Heart right ventricle (tissue), 16 donors: ENCODE measurements at places on chromosomes 13 and 19.

GRCh38 chr19:30388327-30388726, 16.1 kb downstream of the ZNF536 start:
- DNase-seq, result no peak
- H3K4me1 ChIP-seq, result peaks cover 13% of the 10 kb centered on the region
- no peaks in the 10 kb centered on the region for H3K36me3 ChIP-seq
- H3K27me3 ChIP-seq, result peaks cover 12% of the 10 kb centered on the region
- H3K4me3 ChIP-seq, result no peak overlapping the region

- H3K4me1 ChIP-seq, result peaks cover 45% of the 10 kb centered on the region
- no peak for DNase-seq
- no peaks in the 10 kb centered on the region for H3K36me3 ChIP-seq
- H3K27me3 ChIP-seq, result no peaks in the 10 kb centered on the region
These were observed 45.3 kb downstream of the NFIC start for GRCh38 chr19:3411636-3412035.

GRCh38 chr13:98803111-98803561, 50.7 kb upstream of the SLC15A1 start:
- peaks cover 78% of the 10 kb centered on the region for H3K36me3 ChIP-seq
- no peak overlapping the region for H3K27ac ChIP-seq
- H3K4me3 ChIP-seq, result no peak overlapping the region
- DNase-seq, result no peak
- H3K27me3 ChIP-seq, result no peaks in the 10 kb centered on the region

- no peak overlapping the region for H3K27ac ChIP-seq
- peak; percentile 73 for DNase-seq
- no peaks in the 10 kb centered on the region for H3K36me3 ChIP-seq
These were observed 2.2 kb downstream of the TJP3 start for GRCh38 chr19:3710265-3710812.

DNA sequence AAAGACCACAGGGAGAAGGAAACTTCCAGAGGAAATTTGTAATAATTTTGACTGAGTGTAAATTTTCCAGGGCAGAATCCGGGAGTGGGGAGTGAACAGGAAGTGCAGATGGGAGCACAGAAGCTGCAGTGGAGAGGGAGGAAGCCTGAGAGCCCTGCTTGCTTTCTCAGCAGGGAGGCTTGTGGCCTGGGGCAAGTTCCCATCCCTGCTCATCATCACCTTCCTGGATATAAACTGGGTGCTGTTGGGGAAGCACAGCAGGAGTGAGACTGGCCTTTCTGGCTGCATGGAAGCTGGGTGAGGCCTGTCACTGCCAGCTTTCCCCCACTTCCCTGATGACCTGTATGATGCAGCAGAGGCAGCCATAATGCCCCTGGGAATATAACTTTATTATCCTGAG, 532.9 kb downstream of the SLITRK6 start:
- H3K27me3 ChIP-seq, result no peaks in the 10 kb centered on the region
- no peak overlapping the region for H3K27ac ChIP-seq
- H3K4me1 ChIP-seq, result no peaks in the 10 kb centered on the region
- DNase-seq, result no peak
- no peaks in the 10 kb centered on the region for H3K36me3 ChIP-seq
- H3K4me3 ChIP-seq, result no peak overlapping the region

DNA sequence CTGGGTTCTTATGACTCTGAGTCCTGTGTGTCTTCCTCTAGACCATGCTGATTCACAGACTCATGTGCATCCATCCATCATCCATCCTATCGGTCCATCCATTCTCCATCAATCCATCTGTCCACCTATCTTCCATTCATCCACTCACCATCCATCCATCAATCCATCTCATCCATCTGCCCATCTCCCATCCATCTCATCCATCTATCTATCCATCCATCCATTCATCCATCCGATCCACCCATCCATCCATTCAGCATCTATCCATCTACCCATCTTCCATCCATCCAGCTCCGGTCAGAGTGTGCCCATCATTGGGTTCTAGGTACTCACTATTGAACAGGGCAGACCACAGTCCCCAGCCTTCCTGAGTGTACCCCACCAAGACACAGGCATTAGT, 75.6 kb downstream of the SLC7A1 start:
- DNase-seq, result no peak
- no peak overlapping the region for H3K4me3 ChIP-seq
- peaks cover 13% of the 10 kb centered on the region for H3K4me1 ChIP-seq
- H3K36me3 ChIP-seq, result no peaks in the 10 kb centered on the region
- no peaks in the 10 kb centered on the region for H3K27me3 ChIP-seq

GRCh38 chr13:36979361-36980050, 19.6 kb downstream of the ALG5 start:
- H3K4me1 ChIP-seq, result no peaks in the 10 kb centered on the region
- no peak overlapping the region for H3K4me3 ChIP-seq
- no peak overlapping the region for H3K27ac ChIP-seq
- DNase-seq, result no peak

DNA sequence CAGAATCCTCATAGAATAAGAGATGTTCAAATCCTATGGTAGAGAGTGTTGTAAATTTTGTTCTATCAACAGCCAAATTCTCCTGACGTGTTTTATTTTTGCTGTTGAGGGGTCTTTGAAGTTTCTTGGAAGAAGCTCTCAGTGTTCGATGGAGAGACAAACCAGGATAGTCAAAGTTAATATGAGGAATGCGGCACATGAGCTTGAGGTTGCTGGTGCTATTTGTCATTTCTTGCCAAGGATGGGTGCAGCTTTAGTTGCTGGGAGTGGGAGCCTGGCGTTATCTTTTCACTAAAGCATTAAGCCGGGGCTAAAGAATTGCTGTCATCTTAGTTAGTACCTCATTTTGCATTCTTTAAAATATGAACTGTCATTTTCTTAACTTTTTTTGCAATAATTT, 239.9 kb upstream of the CSNK1A1L start:
- no peak for DNase-seq
- H3K27me3 ChIP-seq, result no peaks in the 10 kb centered on the region
- no peak overlapping the region for H3K4me3 ChIP-seq
- no peak overlapping the region for H3K27ac ChIP-seq
- no peaks in the 10 kb centered on the region for H3K4me1 ChIP-seq

GRCh38 chr19:5594521-5594950, 26.8 kb upstream of the TINCR start:
- H3K4me1 ChIP-seq, result no peaks in the 10 kb centered on the region
- H3K4me3 ChIP-seq, result no peak overlapping the region
- H3K27me3 ChIP-seq, result no peaks in the 10 kb centered on the region
- H3K36me3 ChIP-seq, result peaks cover 100% of the 10 kb centered on the region
- DNase-seq, result no peak

GRCh38 chr13:48018637-48019036, 17.6 kb upstream of the SUCLA2 start:
- no peak for DNase-seq
- no peaks in the 10 kb centered on the region for H3K27me3 ChIP-seq
- no peaks in the 10 kb centered on the region for H3K4me1 ChIP-seq
- H3K27ac ChIP-seq, result no peak overlapping the region
- H3K4me3 ChIP-seq, result no peak overlapping the region

DNA sequence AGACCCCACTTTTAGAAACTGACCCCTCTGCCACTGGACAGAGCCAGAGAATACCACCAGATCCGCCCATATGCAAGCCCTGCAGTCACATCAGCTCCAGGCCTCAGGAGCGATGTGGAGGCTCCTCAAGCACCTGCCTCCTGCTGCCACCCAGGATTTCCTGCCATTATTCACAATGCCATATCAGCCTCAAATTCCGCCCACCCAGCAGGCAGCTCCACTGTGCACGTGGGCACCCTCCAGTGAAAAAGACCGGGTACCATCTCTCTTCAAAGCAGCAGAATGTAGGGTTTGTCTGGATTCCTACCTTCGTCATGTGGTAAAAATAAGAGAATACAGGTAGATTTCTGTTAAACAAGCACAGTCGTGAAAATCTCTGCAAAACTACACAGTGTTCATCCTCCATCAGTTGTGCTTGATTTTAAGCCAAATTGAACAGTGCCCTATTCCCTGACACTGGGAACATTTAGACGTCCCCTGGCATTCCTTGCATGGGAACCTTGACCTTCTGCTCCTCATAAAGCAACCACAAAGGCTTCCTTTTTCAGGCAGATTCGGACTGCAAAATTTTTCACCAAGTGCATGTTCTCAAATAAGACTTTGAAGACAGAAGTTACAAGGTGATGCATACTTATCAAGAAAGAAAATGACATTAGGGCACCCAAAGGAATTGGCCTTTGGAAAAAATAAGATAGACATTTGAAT, 56.4 kb downstream of the FAM124A start:
- no peaks in the 10 kb centered on the region for H3K36me3 ChIP-seq
- peaks cover 21% of the 10 kb centered on the region for H3K4me1 ChIP-seq
- H3K27me3 ChIP-seq, result no peaks in the 10 kb centered on the region
- no peak for DNase-seq
- no peak overlapping the region for H3K4me3 ChIP-seq

- H3K4me1 ChIP-seq, result peaks cover 12% of the 10 kb centered on the region
- peak overlapping the region; percentile 99 for H3K4me3 ChIP-seq
- peaks cover 37% of the 10 kb centered on the region for H3K36me3 ChIP-seq
- H3K27me3 ChIP-seq, result no peaks in the 10 kb centered on the region
These were observed 530 bp downstream of the MAU2 start for GRCh38 chr19:19321141-19321577.

GRCh38 chr13:24284889-24285565, 24.4 kb upstream of the C1QTNF9 start:
- peaks cover 65% of the 10 kb centered on the region for H3K36me3 ChIP-seq
- no peak for DNase-seq
- no peaks in the 10 kb centered on the region for H3K27me3 ChIP-seq
- peaks cover 13% of the 10 kb centered on the region for H3K4me1 ChIP-seq
- H3K27ac ChIP-seq, result no peak overlapping the region
- H3K4me3 ChIP-seq, result no peak overlapping the region

GRCh38 chr19:53177986-53178385, 15.2 kb downstream of the ZNF665 start:
- no peaks in the 10 kb centered on the region for H3K27me3 ChIP-seq
- no peak for DNase-seq
- H3K36me3 ChIP-seq, result no peaks in the 10 kb centered on the region

GRCh38 chr13:43085545-43085944, 62.2 kb downstream of the DNAJC15 start:
- DNase-seq, result no peak
- peaks cover 5% of the 10 kb centered on the region for H3K4me1 ChIP-seq
- no peaks in the 10 kb centered on the region for H3K27me3 ChIP-seq
- H3K4me3 ChIP-seq, result no peak overlapping the region

- no peak overlapping the region for H3K27ac ChIP-seq
- H3K27me3 ChIP-seq, result no peaks in the 10 kb centered on the region
- H3K4me3 ChIP-seq, result no peak overlapping the region
- H3K36me3 ChIP-seq, result no peaks in the 10 kb centered on the region
- H3K4me1 ChIP-seq, result peaks cover 12% of the 10 kb centered on the region
These were observed 14.6 kb downstream of the CBLC start for GRCh38 chr19:44792281-44792680.

GRCh38 chr19:31254611-31255010, 94.6 kb downstream of the TSHZ3 start:
- no peaks in the 10 kb centered on the region for H3K4me1 ChIP-seq
- no peaks in the 10 kb centered on the region for H3K27me3 ChIP-seq
- no peak overlapping the region for H3K4me3 ChIP-seq
- H3K36me3 ChIP-seq, result no peaks in the 10 kb centered on the region
- no peak for DNase-seq

DNA sequence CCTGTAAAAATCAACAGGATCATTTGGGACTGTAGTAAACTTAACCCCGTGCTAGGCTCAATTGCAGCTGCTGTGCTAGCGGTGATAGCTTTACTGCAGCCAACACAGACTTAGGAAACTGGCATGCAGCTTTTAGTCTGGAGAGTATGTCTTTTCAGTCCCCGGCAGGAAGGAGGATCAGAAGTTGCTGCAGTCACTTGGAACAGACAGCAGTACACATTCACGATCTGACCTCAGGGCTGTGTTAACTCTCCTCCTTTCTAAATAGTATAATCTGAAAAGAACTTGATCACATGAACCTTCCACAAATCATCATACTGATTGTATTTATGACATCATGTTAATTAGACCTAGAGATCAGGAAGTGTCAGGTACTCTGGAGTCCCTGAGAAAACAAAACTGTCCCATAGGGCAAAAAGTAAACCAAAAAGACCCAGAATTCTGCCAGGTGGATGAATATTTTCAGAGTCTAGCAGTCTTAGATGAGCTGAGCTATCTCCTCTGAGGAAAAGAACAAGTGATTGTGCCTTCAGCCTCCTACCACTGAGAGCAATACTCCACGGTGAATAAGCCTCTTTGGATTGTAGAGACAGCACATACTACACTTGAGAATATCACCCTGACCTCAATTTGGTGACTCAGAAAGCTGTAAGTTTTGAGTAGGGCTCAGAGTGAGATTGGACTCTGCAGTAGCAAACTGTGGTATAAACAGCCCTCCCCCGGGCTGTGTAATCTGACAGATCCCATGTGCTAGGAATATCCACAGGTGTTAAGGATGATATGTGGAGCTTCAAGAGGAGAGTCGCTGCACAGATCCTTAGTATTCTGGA, 181.0 kb upstream of the GPR12 start:
- H3K4me1 ChIP-seq, result peaks cover 14% of the 10 kb centered on the region
- H3K27me3 ChIP-seq, result no peaks in the 10 kb centered on the region
- H3K36me3 ChIP-seq, result no peaks in the 10 kb centered on the region
- no peak overlapping the region for H3K4me3 ChIP-seq

- H3K4me1 ChIP-seq, result no peaks in the 10 kb centered on the region
- no peak for DNase-seq
- no peak overlapping the region for H3K27ac ChIP-seq
These were observed 11.7 kb upstream of the CBLC start for GRCh38 chr19:44765949-44766335.

DNA sequence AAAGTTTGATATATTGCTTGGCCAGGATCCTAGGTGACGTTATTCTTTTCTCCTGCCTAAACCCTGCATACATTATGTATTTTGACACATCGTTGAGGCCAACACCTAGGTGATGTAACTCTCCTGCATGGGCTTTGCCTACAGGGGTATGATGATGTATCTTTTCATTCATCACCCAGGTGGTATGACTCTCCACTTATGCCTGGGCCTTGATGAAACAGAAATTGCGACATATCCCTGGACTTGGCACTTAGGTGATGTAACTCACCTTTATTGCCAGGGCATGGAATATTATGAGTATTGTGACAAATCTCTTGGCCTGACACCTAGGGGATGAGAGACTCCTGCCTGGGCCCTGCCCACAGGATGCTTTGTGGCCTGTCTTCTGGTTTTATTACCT, 18.5 kb upstream of the ZNF681 start:
- DNase-seq, result no peak
- H3K36me3 ChIP-seq, result no peaks in the 10 kb centered on the region
- no peaks in the 10 kb centered on the region for H3K4me1 ChIP-seq
- H3K27ac ChIP-seq, result no peak overlapping the region

DNA sequence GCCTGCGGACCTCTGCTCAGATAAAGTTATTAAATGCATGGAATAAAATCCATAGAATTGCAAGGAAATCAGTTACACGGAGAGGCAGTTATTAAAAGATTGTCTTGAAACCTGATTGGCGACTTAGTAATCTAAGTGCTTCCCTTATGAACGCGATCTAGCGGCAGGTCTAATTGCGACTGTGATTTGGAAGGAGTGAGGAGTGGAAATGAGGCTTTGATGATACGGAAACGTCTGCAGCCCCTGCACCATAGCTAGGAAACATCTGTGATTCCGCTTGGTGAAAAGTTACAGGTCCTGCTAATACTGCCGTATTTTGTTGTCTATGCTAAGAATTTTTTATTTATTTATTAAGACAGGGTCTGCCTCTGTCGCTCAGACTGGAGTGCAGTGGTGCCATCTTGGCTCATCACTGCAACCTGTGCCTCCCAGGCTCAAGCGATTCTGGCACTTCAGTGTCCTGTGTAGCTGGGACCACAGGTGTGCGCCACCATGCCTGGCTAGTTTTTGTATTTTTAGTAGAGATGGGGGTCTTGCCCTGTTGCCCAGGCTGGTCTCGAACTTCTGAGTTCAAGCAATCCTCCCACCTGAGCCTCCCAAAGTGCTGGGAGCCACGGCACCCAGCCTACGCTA, 887 bp downstream of the NDUFS7 start:
- H3K27me3 ChIP-seq, result no peaks in the 10 kb centered on the region
- DNase-seq, result no peak
- H3K36me3 ChIP-seq, result no peaks in the 10 kb centered on the region
- peaks cover 28% of the 10 kb centered on the region for H3K4me1 ChIP-seq
